ENCODE measurements at places on chromosomes 6 and 20. TPM values are rescaled to one million over a fixed set of nuclear protein-coding genes. Genes with fewer than 3 reads are reported as not detected.

The SLC25A27 gene
- 81.8 TPM for total RNA-seq

The BPI gene
- 17.5 TPM for total RNA-seq

The BMP6 gene
- total RNA-seq: 13.6 TPM

The GSTA4 gene
- 91.5 TPM for total RNA-seq

The NNAT gene
- 6.2 TPM for total RNA-seq

- no peak for DNase-seq
These were observed 41.1 kb downstream of the RAMACL start for GRCh38 chr6:166545156-166546034.

DNA sequence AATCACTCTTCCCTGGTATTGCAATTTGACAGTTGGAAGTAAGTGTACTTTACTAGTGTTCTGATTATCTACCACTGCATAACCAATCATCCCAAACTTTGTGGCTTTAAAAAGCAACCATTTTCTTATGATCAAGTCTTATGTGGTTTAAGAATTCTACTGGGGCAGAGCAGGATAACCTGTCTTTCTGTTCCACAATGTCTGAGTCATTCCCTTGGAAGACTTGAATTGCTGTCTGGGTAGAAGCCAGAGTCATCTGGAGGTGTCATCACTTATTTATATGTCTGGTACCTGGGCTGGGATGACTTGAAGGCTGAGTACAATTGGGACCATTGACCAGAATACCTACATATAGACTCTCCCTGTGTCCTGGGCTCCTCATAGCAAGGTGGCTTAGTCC lies 644.3 kb downstream of the HDGFL1 start:
- DNase-seq: no peak

DNA sequence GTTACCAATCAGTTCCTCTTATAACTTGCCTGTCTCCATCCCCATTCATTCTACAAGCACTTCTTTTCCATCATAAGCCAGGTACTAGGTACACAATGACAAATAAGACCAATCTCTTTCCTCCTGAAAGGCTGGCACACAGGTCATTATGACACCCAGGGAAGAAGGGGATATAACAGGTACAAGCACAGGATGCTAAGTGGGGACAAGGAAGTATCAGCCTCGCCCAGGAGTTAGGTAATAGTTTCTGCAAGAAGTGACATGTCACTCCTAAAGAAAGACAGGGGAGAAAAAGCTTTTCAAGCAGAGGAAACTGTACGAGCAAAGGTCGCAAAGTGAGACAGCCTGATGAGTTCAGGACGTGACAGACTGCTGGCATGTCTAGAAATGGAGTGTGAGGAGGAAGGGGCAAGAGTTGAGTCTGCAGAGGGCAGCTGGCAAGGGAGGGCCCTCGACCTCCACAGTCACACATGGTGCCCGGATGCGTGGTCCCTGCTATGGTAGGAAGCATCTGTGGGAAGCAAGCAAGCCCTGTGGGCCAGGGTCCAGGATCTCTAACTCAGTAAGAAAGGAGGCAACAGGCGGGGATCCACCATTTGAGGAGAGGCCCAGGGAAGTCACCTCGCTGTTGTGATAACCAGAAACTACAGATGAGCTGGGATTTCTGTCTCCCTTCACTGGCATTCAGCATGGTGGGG lies 40.4 kb downstream of the GPLD1 start:
- DNase-seq: no peak

All from testis (tissue), 5 donors.